ENCODE measurements at places on chromosomes 13 and 19. TPM values are rescaled to one million over a fixed set of nuclear protein-coding genes. Genes with fewer than 3 reads are reported as not detected.

The LAIR2 gene
- not detected for total RNA-seq

The SHANK1 gene
- total RNA-seq = 13.0 TPM

The ZNF274 gene
- total RNA-seq = 27.0 TPM

The ZNF665 gene
- 4.4 TPM for total RNA-seq

The POLD1 gene
- total RNA-seq = 31.4 TPM

The SLC8A2 gene
- total RNA-seq = under 0.01 TPM

The CCDC169 gene
- total RNA-seq = 4.5 TPM

The PROZ gene
- total RNA-seq = not detected

Data from uterine smooth muscle cell (primary cell).